Activated naive CD4-positive, alpha-beta T cell (primary cell): ENCODE measurements at places on chromosomes 1 and 21.

DNA sequence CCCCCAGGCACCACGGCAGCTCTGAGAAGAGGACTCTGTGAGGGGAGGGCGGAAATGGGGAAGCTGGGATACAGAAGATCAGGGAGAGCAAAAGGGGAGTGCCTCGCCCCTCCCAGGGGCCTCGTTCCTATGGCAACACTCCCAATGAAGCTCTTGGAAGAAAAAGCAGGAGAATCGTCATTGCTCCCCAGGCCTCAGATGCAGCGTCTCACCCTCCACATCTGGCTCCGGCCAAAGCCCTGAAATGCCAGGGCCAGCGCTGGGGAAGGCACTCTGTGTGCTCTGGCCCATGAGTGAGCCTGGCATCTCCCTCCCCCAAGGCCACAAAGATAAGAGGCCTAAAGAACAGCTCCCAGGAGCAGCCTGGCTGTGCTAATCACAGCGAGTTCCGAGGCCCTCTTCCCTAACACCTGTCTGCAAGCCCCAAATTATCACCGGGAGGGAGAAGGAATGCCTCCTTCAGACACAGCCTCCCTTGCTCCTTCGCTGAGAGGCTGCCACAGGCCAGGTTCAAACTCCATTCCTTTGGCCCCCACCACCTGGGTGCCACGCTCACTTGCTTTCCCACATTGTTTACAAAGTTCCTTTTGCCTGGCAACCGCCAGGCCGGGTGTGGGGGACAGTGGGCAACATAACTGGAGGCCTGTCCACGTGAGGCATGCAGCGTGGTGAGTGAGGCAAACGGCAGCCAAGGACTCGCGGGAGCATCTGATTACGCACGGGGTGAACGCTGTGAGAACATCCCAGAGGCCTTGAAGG, 27.8 kb downstream of the ECE1 start:
- DNase-seq, result no peak

GRCh38 chr1:238779716-238780115, 606.7 kb upstream of the CHRM3 start:
- DNase-seq, result no peak

GRCh38 chr1:203183828-203184227, 2.7 kb downstream of the CHI3L1 start:
- no peak for DNase-seq

DNA sequence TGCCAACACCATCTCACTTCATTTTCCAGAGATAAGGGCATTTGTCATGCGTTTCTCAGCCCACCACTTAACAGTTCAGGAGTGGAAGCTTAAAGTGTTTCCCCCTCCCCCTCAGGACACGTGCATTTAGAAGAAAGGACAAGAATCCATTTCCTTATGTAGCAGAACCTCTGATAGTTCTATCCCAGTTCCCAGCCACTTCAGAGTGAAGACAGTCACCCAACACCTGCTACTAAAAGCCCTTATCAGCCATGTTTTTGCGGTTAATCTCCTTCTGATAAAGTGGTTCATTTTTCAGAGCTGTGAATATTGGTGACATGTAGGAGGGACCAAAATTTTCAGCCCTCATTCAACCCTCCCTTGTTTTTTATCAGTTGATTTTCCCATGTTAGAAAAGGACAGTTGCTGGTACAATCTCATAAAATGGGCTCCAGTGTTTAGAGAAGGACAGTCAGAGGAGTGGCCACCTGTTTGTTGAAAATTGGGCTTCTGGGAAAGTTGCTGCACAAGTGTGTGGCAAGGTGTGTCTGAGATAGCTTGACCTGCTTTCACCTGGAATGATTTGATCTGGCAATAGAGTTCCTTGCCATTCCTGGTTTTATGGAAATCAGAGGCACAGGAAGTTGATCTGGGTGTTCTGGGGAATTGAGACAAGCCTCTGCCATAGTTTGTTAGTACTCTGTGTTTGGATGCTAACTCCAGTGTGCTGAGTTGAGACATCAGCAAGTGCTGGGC, 114.0 kb downstream of the PPP1R12B start:
- DNase-seq, result no peak

DNA sequence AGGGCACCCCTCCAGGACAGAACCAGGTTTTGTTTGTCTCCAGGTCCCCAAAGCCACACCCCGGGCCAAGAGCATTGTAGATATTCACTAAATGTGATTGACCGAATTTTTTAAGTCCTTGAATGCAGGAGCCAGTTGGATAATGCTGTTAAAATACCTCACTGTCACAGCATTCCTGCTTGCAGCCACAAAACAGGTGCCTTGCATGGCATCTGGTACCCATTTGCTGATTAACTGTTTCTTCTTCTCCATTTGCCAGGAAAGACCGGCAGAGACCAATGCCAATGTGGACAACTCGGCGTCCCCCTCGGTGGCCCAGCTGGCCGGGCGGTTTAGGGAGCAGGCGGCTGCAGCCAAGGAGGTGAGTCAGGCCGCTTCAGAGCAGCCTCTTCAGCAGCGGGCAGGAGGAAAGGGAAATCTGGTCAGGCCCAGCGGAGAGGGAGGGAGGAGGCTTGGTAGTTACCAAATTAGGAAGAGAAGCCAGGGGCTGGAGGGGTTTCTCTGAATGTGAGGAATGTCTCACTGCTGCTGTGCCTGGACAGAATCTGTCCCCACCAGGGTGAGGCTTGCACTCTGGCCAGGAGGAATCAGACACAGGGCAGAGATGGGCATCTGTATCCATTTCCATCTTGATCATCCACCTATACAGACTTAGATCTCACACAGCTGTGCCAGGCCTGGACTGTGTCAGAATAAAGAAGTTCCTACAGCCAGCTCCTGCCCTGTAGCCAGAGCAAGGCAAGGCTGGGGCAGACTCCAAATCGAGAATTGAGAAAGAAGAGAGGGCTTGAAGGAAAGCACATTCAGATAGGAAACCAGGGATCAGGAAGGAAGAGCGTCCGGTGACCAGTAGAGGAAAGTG, 37.9 kb upstream of the MPZL1 start:
- DNase-seq, result no peak

GRCh38 chr1:182061594-182061993, at the start of gene ZNF648:
ZNF648 (minus strand) TSS chr1:182061712; CDS start chr1:182058010, 3,702 bp downstream.
- no peak for DNase-seq

DNA sequence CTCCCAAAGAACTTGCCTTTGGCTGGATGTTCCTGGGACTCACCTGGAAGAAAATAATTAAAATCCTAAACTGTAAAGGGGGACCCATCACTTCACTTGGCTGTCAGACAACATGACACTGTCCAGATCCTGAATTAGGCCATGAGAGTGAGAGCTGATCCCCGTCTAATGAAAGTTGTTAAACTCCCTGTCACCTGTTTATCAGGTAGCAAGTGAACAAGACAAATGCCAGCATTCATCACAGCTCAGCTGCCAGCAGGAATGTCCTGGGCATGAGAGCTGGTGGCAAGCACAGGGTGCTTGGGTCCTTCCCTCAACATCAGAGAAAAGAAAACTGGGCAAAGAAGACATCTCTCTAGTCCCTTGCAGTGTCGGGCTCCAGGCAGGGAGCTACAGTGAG, 23.8 kb downstream of the PMVK start:
- no peak for DNase-seq

DNA sequence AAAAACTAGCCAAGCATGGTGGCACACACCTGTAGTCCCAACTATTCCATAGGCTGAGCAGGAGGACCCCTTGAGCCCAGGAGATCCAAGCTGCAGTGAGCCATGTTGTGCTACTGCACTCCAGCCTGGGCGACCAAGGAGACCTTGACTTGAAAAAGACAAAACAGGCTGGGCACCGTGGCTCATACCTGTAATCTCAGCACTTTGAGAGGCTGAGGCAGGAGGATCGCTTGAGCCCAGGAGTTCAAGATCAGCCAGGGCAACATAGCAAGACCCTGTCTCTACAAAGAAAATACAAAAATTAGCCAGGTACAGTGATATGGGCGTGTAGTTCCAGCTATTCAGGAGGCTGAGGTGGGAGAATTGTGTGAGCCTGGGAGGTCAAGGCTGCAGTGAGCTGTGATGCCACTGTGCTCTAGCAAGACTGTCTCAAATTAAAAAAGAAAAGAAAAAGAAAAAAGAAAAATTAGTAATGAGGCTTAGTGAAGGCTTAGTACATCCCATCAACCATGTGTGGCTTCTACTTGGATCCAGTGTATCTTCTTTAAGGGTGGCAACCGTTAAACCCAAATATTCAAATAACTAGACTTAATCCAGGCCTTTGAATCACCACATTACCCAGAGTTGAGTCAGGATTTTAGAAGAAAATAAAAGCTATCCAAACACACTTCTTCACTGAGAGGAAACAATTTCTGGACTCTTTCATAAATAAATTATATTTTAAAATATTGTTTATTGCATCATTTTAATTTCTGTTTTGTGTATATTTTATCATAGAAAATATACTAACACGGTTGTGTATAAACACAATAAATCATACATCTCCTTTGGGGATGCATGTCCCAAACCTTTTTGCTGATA, 74.3 kb upstream of the RAB4A start:
- DNase-seq, result no peak

DNA sequence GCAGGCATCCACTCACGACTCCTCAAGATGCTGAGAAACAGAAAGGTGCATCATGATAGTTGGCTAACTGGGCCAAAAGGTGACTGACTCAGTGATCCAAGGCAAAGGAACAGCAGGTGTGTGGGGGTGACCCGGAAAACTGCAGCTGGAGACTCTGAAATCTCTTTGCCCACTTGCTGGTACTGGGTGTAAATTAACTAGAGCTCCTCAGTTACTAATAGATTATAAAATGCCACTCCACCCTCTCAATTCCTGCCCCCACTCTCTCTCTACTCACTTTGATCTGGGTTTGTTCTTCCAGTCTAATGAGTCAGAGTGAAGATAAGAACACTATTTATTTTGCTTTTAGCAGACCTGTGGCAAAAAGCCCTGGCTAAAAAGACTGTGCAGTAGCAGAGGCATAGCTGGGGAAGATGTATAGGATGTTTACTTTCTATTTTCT, 7.2 kb upstream of the PIGC start:
- DNase-seq, result no peak

- no peak for DNase-seq
Observed at GRCh38 chr1:158035976-158036583, 42.6 kb downstream of the KIRREL1 start.
